ENCODE measurements at places on chromosomes 12 and 14.
A peak's percentile ranks its signal among the peaks of the same experiment; 100 is the strongest.

DNA sequence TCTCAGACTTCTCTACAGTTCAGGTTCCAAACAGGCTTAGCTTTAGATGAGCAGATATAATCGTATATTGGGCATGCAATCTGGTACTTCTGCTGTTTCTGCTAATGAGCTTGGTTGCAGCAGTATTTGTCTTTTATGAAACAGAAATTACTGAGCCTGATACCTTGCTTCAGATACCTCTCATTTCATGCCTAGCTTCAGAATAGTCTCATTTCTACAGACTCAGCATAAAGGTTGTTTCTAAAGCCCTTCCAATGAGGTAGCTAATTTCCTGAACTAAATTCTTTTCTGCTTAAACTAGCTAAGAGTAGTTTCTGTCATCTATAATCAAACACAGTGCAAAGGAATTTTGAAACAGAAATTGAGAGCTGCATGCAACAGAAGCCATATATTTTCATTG, 275.0 kb upstream of the KITLG start:
- DNase-seq = no peak

GRCh38 chr12:93098077-93098476, 169.0 kb upstream of the EEA1 start:
- DNase-seq = peak; percentile 63

DNA sequence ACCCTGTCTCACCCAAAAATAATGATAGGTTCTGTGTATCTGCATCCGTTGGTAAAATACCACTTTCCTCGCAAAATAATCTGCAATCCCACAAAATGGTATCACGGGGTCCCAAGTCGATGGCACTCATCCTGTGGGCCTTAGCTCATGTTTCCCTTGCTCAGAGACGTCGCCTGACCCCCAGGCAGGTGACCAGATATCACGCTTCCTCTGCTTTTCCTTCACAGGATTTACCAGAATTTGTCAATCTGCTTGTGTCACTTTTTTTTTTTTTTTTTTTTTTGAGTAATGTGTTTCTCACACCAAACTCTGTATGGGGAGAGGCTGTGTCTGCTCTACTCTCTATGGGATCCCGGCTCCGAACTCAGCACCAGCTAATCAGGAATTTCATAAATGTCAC, 162.7 kb downstream of the PRKCH start:
- no peak for DNase-seq

DNA sequence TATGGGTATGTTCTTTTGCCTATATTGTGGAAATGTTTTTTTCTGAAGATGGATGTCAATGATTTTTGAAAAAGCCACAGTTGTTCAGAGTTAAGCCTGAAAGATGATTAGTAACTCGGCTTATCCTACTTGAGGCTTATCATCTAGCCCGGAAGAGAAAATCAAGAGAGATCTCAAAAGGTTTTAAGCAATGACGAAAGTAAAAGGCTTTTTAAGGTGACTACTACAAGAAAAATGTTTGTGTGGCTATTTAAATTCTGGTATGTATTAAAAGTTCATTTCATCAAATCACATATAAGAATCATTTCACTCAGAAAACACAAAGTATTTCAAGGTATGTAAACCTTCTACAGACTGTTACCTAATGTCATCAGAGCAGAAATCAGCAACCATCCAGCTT, 40.2 kb downstream of the HEATR5A start:
- DNase-seq = no peak

GRCh38 chr12:124774462-124775167, 89.0 kb downstream of the SCARB1 start:
- peak; percentile 92 for DNase-seq

GRCh38 chr12:122067966-122068365, 10.6 kb upstream of the MLXIP start:
- DNase-seq = peak; percentile 68

DNA sequence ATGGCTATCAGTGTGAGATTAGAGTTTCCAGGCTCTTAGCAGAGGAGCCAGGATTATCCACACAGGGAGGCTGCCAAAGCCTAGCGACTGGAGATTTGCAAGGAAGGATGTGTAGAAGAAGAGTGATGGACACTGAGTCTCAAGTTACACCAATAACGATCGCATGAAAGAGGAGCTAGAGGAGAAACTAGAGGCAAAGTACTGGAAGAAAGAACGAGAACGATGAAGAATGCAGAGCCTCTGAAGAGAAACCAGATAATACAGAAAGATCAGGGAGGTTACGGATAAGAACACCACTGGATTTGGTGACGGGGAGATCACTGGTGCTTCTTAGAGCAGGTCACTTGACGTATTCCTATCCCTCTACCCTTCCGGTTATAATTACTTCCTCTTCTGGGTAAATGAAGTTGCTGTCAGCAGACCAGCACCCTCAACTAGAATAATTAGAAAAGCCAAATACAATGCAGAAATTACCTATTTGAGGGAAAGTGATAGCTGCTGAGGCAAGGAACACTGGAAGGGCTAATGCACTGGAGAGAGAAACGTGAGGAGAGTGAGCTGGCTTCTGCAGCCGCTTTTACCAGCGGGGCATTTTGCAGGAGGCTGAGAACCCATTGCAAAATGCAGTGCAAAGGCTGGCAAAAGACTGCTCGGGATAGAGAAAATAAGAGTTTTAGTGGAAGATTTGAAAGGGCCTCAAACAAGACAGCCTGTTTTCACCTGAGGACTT, 93.1 kb upstream of the HIF1A start:
- DNase-seq = no peak

DNA sequence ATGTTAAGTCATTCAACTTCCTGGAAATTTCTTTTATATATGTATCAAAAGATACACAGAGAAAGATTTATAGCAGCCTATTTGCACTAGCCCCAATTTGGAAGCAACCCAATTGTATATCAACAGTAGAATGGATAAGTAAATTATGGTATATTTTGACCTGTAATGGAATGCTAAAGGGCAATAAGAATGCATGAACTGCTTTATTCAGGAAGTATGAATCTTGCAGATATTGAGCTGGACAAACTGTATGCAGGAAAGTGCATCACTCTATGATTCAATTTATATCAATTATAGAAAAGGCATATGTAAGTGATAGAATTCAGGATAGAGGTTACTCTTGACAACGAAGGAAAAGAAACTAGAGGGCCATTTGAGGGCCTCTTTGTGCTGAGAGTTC, 913.1 kb upstream of the FBXO33 start:
- no peak for DNase-seq

DNA sequence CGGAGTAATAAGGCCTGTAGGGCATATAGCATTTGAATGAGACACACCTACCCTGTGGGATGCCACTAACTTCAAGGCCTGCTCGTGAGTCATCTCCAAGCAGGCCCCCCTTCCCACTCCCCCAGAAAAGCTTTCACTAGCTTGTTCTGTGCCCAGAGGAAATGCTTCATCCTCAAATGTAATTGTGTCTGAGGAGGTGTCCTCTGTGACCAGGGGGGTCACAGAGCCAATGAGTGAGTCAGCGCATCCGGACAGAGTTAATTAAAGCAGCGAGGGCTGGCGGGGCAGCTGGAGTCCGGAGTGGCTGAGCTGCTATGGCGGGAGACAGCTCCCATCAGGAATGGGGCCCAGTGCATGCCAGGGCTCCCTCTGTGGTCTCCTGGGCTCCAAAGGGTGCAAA, 27.0 kb upstream of the ESRRB start:
- DNase-seq = no peak

DNA sequence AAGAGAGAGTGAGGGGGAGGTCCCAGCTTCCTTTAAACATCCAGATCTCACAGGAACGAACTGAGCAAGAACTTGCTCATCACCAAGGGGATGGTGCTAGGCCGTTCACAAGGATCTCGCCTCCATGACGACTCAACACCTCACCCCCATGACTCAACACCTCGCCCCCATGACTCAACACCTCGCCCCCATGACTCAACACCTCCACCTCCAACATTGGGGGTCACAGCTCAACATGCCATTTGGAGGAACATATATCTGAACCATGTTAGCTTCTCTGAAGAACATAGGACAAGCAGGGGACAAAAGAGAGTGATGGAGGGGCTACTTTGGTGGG, 66.0 kb upstream of the LHX5 start:
- no peak for DNase-seq

- no peak for DNase-seq
These were observed 218.8 kb downstream of the DAD1 start for GRCh38 chr14:22370084-22370847.

- no peak for DNase-seq
These were observed 459 bp downstream of the ITGA7 start for GRCh38 chr12:55707219-55707671.

DNA sequence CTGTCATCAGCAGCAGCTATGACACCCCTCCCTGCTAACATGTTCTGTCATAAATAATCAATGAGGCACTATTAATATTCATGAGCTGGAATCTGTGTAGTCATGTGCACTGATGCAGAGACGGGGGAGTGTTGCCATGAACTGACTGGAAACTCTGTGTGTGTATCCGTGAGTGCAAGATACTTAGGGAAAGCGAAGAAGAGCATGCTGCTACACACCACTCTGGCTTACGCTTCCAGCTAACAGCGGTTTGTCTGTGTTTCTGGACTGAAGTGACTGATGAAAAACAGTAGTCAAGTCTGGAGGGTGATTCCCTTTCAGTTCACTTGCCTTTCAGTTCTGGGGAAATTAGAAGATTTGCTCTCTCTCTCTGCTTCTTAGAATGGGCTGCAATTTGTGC, 249.4 kb downstream of the PDZRN4 start:
- DNase-seq = no peak

GRCh38 chr12:60148831-60149230, 553.0 kb downstream of the SLC16A7 start:
- no peak for DNase-seq

DNA sequence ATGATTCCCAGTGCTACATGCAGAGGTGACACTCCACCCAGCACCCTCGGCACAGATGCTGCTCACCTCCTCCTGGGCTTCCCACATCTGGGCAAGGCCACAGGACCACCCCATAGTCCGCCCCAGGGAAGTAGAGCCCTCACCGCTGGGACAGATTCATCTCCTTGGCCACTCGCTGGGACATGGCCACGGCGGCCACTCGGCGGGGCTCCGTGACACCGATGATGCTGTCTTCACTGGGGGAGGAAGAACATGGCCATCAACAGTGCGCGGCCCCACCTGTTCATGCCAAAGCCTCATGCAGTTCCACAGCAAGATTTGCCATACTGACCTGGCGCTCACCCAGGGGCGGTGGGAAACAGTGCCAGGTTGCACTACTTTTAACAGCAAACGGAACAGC, 13.7 kb downstream of the DHX37 start:
- DNase-seq = no peak

- DNase-seq = peak; percentile 39
These were observed 9.0 kb upstream of the OR6J1 start for GRCh38 chr14:22653012-22653621.

DNA sequence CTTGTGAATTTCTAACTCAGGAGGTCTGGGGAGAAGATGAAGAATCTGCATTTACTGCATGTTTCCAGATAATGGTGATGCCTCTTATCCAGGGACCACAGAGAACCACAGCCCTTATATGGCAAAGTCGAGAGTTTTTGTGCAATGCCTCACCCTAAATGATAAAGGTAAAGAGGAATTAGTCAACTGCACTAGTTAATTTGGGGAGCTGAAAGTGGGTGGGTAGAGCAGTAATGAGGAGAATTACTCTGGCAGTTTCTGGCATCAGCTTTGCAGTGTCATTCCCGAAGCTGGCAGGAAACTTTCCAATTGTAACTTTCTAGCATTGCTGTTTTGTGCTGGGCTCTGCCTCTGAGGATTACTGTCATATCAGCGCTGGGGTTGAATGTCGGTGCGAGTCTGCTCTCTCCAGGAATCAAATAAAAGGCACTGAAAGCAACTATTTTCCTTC, 10.3 kb downstream of the EGLN3 start:
- no peak for DNase-seq

GRCh38 chr14:53814392-53814791, 142.2 kb downstream of the BMP4 start:
- no peak for DNase-seq

GRCh38 chr12:131620520-131620919, 90.4 kb upstream of the SFSWAP start:
- no peak for DNase-seq

- no peak for DNase-seq
These were observed 479.4 kb upstream of the NOVA1 start for GRCh38 chr14:27077214-27077613.

GRCh38 chr12:47360771-47361388, 281.1 kb upstream of the AMIGO2 start:
- DNase-seq = no peak

- DNase-seq = no peak
These were observed 146.7 kb downstream of the DYRK2 start for GRCh38 chr12:67795236-67795635.

DNA sequence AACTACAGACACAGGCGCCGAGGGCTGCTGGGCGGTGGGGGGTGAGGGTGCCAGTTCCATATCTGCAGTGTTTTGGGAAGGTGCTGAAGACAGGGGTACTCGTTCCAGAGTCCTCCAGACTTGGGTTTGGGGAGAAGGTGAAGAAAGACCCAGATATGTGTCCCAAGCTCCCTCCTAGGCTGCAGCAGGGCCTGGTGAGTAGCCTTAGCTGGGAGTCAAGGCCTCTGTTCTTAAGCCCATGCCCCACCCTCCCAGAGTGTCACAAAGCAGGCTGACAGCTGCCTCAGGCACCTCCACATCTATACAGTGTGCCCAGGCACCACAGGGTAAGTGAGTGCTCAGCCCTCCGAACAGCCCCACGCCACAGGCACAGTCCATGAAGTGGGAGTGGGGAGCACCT, 4.3 kb downstream of the NCKAP5L start:
- no peak for DNase-seq

DNA sequence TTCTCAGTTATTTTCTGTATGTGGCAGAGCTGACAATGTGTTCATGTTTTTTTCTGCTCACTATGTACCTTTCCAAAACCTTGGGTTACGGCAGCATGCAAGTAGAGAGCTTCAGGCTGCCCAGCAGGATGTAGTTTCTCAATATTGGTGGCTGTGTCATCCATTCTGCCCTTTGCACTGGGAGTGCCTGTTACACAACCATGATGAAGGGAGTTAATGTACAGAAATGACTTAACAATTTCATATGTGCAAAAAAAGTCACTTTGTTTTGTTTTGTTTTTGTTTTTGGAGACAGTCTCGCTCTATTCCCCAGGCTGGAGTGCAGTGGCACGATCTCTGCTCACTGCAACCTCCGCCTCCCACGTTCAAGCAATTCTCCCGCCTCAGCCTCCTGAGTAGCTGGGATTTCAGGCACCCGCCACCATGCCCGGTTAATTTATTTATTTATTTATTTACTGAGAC, 6.1 kb upstream of the CNIH1 start:
- DNase-seq = no peak

Measured in stimulated activated naive B cell treated with anti-CD40 and anti-IgM and Interleukin-4, amounts not matched to agents 10 μg/mL and 1 μg/mL and 100 μg/mL, for 72 hours (primary cell).